NCI-H1930 (cell line): ENCODE measurements at places on chromosomes 2 and 18.

DNA sequence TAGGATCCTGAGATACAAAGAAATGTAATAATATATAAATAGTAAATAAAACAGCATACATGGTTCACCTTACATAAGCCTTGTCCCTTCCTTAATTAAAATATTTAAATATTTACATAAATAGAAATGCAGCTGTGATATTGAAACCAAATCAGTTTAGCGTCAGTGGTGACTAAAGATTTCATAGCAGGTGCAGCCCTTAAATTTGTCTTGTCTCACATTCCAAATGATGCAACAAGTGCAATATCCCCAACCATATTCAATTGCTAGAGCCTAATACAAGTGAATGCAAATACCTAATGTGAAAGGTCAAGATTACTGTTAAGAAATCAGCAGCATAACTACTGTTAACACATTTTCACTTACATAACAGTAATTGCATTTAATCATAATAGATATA lies 539.5 kb downstream of the NYAP2 start:
- no peak for DNase-seq

GRCh38 chr2:6618201-6618600 lies 247.5 kb downstream of the CMPK2 start:
- DNase-seq, result no peak

DNA sequence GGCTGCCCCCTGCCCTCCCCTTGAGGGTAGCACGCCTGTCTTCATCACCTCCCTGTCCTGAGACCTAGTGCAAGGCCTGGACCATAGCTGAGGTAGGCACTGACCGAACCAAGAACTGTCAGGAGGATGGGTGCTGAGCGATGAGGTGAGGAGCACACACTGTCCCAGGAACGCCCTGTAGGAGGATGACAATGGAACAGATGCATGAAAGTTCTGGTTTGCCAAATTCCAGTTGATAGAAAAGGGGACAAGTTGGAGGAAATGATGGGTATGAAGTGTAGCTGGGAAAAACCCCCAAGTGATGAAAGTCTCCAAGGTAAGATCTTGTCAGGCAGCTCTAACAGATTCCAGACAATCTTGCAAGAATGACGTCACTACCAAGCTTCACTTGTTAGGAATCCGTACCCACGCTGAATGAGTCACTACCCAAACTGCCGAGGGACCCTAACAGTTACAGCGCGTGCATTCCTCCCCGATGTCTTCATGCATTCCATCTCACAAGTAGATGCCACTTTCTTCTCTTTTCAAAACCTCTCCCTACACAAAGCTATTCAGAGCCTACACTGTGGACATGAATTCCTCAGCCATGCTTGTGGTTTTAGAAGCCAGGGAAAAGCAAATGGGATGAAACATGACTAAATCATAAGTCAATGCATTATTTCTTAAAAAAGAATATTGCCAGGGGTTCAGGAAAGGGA lies 27.6 kb downstream of the MRPL33 start:
- DNase-seq, result no peak

GRCh38 chr2:223599640-223600380 lies 2.4 kb downstream of the SCG2 start:
- DNase-seq, result no peak

DNA sequence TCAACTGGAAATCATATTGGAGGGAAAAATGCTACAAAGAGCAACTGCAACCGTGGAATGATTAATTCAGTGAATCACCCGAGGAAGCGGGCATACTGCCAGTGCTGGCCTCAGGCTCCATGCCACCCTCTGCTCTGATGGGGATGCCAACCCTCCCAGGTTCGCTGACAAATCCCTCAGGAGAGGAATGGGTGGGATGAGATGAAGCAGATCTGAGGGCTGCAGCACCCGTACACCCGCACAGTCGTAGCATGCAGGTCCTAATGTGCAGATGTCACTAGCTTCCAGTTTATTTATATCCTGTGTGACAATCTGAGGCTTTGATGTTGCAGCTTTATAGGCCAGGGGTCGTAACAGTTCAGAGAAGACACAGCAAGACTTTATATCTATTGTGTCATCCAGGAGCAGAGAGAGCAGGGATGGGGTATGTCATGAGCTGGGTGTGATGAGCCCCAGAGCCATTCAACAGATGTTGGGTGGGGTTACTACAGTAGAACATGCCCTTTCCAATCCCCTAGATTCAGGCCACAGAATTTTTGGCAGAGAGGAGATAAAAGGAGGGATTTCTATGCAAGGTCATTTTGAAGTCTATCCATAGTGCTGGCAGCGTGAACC lies 44.6 kb downstream of the DPP4 start:
- DNase-seq, result no peak

GRCh38 chr2:177363332-177363731 lies 29.2 kb upstream of the AGPS start:
- DNase-seq, result no peak

DNA sequence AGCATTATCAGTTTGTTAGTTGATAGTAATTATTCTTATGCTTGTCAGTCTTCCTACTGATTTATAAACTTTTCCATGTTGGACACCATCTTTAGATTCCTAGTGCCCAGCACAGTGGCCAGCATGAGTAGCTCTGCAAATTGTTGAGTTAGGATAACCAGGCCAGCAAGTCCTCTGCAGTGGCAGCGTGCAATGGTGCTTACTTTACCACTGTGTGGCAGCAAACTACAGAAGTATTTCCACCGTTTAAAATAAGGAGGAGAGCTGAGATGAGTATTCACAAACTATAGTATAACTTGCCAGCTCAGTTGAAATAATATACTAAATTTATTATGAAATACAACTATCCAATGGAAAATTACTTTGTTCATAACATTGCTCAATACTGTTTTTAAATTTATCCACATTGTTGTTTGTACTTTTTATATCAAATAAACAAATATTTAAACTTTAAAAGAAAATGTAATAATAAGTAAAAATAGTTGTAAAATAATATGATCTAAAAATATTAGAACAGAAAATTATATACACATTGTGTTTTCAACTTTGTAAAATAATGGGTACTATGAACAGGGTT lies 9.3 kb upstream of the THADA start:
- peak; percentile 27 for DNase-seq

DNA sequence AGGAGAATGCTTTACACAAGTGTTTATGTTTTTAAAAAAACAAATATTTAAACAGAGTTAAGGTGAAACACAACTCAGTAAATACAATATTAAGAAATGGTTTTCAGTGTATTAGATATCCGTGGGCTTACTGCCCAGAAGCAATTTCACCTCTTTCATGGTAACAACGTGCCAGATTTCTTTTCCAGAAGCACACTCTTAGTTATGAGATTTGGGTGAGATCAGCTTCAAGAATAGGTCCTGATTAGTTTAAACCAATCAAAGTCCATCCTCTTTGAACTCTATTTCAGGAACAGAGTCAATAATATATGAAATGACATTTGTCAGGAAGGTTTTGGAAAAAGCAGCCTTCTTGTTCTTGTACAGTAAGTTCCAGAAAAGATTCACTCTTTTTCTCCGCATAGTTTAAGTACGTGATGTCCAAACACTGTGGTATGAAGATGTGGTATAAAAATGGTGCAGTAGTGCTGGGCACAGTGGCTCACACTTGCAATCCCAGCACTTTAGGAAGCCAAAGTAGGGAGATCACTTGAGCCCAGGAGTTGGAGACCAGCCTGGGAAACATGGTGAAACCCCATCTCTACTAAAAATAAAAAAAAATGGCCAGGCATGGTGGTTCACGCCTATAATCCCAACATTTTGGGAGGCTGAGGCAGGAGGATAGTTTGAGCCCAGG lies 14.7 kb downstream of the USP34 start:
- DNase-seq, result no peak

DNA sequence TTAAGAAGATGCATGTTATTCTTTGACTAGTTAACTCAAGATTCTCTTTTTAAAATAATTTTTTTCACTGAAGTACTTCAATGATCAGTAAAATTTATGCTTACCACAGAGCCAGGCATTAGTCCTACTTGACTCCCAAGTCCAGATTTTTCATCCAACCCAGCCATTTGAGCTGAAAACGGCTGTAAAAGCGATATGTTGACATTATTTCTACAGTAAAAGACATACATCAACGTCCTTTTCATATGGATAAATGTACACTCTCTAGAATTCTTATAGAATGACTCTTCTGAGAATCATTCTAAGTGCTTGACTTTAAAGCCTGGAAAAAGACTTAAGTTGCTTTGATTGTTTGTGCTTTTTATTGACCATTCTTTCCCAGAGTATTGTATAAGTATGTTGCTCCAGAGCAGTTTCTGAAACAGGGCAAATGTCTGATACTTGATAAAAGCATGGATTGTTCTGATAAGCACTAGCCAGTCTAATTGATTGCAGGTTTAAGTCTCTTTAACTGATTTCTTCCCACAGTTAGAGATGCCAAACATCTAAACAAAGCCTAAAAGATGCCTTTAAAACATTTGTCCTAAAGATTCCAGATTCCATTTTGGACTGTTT lies 90.9 kb downstream of the COL5A2 start:
- DNase-seq, result no peak

- DNase-seq, result no peak
These were observed 7.2 kb downstream of the MTHFD2 start for GRCh38 chr2:74205596-74205995.

DNA sequence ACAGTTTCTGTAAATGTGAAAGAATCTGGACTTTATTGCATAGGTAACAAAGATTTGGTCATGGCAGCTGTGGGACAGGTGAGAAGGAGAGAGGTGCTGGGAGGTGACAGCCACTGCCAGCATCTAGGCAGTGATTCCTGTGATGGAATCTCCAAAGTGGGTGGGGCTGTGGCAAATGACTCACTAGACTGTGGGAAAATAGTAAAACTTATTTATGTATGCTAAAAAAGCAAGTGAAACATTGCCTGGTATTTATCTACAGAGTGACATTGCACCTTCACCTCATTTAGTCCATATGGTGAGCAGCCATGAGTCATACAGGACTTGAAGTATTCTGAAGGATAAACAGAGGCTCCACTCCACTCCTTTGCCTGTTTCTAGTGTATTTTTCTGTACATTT lies 145.3 kb upstream of the MEX3C start:
- DNase-seq, result no peak

- no peak for DNase-seq
These were observed 17.6 kb upstream of the TMEM247 start for GRCh38 chr2:46461709-46462171.

GRCh38 chr2:9793156-9793917 lies 49.9 kb upstream of the TAF1B start:
- no peak for DNase-seq

GRCh38 chr2:68969736-68970490 lies 4.5 kb upstream of the GKN1 start:
- no peak for DNase-seq

GRCh38 chr2:39359453-39360038 lies 77.5 kb downstream of the MAP4K3 start:
- DNase-seq, result no peak

DNA sequence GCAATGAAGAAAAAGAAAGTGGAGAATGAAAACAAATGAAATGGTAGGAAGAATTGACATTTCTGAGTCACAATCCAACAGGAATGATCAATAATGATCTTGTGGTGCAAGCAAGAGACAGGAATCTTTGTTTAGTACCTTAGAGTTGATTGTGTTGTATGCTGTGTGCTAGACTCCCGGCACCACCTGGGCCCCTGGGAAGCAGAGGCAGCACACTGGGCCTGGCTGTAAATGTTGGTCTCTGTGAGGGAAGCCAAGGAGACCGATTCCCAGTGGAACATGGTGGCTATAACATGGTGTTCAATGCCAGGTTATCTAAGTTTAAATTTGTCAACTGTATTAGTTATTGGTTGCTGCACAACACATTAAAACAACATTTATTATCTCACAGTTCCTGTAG lies 9.8 kb upstream of the CWC22 start:
- no peak for DNase-seq

DNA sequence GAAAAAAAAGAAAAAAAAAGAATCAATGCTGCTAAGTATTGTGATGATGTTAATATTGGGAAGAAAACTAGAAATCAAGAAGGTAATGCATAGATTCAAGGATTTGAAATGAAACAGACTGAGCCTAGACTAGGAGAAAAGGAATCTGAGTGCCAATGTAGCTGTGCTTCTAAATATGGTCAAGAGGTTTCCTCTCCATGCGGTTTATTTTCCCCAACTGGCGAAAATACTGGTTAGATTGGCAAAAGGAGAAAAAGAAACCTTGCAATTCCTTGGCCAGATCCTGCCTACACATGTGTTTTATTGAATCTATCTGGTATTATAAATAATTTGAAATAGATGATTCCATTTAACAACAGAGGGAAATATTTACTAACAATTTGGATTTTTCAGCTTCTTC lies 5.7 kb downstream of the SCN3A start:
- DNase-seq, result no peak

GRCh38 chr2:96763511-96764252 lies 3.0 kb downstream of the CNNM4 start:
- DNase-seq, result no peak

DNA sequence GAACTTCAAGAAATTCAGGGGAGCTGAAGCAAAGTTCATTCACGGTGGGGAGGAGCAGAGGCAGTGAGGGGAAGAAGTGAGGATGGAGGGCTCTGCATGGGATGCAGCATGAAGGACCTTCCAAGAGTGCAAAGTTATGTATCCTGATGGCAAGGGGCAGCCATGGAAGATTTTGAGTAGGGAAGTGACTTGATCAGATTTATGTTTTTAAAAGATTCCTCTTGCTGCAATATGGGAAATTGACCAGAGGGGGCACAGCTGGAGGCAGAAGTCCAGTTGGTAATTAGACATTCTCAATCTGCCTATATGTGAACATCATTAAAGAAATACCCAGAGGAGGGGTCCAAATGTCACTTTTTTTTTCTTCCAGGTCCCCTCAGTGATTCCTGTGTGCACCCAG lies 21.5 kb upstream of the ANXA4 start:
- no peak for DNase-seq

- DNase-seq, result no peak
These were observed 3.7 kb upstream of the ALPK2 start for GRCh38 chr18:58632552-58632951.

DNA sequence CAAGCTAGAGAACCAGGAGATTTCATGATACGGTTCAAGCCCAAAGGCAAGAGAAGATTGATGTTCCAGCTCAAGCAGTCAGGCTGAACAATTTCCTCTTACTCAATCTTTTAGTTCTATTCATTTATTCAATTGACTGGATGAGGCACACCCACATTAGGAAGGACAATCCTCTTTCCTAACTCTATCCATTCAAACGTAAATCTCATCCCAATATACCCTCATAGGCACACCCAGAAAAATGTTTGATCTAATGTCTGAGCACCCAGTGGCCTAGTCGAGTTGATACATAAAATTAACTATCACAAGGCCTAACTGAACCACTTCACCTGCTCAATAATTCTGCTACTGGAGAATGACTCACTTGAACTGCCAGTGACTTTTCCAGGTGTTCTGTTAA lies 180.7 kb downstream of the RAD51AP2 start:
- no peak for DNase-seq

GRCh38 chr18:25042641-25043051 lies 309.3 kb downstream of the ZNF521 start:
- no peak for DNase-seq

DNA sequence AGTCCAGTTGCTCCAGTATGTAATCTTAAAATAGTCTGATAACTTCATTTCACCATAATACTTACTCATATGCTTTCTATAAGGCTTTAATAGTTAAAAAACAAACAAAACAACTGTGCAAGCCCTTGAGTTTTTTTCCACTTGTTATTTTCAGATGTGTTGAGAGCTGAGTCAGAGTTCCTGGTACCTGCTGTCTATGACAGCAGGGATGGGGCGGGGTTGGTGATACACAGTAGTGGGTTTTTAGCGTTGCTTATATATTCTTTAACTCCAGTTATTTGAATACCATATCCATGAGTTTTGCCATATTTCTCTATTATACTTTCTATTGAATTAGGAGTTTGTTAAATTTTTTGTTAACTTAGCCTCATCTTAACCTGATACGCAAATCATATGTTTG lies 5.0 kb downstream of the NAPG start:
- no peak for DNase-seq

- DNase-seq, result no peak
These were observed 230.7 kb upstream of the CCDC68 start for GRCh38 chr18:55189972-55190371.
